Right renal pelvis (tissue), 4 donors: ENCODE measurements at places on chromosomes 6 and 20.

DNA sequence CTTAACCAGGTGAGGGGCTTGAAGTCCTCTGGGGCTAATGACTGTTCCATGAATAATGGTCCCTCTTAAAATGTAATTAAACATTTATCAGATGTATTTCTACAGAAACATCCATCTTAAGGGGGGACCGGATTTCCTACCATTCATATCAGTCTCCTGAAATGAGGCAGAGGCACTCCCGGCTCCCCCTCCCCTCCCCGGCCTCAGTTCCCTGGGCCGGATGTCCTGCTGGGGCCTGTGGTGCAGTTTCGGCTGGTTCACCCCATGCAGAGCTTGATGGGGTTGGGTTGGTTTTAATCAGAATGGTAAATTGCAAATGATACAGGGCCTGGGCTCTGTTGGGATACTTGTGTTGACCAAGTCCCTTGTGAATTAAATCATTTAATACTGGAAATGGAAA lies 349.4 kb downstream of the PREX1 start:
- no peak for DNase-seq

GRCh38 chr6:15327271-15327670 lies 81.4 kb downstream of the JARID2 start:
- no peak for DNase-seq

DNA sequence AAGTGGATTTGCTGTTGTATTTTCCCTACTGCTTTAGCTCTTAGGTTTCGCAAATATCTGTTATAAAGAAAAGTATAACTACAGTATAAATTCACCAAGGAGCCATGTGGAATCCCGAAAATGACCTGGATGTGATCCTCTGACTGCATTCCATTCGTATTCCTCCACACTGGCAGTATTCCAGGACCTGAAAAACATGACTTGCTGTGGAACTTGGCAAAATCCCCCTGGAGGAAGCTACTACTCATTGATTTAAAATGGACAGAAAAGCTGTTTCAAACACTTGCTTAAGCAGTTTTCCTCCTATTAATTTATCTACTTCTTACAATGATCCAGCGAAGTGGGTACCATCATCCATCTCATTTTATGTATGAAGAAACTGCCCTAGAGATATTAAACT lies 13.3 kb upstream of the ENPP5 start:
- DNase-seq: no peak

DNA sequence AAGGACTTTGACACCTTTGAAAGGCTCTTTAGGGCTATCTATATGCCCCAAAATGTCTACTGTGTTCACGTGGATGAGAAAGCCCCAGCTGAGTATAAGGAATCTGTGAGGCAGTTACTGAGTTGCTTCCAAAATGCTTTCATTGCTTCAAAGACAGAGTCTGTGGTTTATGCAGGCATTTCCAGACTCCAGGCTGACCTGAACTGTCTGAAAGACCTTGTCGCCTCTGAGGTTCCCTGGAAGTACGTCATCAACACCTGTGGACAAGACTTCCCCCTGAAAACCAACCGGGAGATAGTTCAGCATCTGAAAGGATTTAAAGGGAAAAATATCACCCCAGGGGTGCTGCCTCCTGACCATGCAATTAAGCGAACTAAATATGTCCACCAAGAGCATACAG lies 65.2 kb downstream of the GCNT2 start:
- DNase-seq: no peak

DNA sequence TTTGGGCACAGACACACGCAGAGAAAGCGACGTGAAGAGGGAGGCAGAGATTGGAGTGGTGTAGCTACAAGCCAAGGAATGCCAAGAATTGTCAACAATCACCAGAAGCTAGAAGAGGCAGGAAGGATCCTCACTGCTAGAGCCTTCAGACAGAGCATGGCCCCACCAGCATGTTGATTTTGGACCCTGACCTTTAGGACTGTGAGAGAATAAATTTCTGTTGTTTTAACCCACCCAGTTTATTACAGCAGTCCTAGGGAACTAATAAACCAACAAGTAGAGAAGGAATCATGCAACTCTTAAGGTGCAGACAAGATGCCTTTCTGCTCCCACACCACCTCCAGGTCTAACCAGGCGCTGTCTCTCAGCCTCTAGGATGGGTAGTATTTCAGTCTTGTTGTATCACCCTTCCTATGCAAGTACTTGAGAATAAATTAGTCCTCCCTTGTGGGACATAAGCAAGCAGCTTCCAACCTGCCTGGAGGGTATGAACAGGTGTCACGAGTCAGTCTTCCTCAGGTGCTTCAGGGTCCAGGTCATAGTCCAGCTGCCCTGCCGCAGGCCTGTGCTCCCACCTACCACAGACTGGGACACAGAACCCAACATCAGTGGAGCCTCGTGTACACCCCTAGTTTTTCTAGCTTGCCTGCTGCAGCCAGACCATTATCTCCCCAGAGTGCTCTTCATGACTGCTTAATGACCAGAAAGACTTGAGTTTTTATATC lies 46.4 kb upstream of the CCN2 start:
- DNase-seq: no peak
